ENCODE measurements at places on chromosomes 13 and 19.

- no peak for DNase-seq
Observed at GRCh38 chr19:48659768-48660167, 13.0 kb downstream of the NTN5 start.

DNA sequence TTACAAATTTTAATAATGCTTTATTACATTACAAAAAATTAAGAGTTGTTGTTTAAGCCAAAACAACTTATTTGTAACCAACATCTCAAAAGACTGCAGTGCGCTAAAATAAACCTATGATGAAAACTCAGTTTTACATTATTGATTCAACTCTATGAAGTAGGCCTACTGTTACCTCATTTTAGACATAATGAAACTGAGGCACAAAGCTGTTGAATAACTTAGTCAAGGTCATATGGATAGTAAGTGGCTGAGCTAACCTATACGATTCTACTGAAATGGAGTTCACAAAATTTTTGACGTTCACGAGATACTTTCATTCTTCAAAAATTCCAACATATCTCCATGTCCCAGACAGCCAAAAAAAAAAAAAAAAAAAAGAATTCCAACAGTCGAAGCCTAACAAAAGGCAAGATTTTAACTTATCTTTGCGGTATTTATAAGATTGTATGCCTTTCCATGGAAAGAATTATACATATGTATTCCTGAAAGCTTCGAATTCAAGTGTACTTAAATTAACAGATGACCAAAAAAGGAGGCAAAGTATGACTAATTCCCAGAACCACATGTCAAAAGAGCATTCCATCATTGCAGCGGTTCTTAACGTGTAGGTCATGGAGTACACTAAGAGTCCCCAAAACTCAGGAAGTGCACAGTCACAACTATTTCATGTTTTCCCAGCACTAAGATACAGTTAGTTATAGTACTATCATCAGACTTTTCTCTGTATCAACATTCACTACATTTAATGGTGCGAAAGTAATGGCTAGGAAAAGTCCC lies 69.4 kb downstream of the PSPC1 start:
- DNase-seq: no peak

- no peak for DNase-seq
Observed at GRCh38 chr13:31182987-31183386, 16.8 kb upstream of the B3GLCT start.

DNA sequence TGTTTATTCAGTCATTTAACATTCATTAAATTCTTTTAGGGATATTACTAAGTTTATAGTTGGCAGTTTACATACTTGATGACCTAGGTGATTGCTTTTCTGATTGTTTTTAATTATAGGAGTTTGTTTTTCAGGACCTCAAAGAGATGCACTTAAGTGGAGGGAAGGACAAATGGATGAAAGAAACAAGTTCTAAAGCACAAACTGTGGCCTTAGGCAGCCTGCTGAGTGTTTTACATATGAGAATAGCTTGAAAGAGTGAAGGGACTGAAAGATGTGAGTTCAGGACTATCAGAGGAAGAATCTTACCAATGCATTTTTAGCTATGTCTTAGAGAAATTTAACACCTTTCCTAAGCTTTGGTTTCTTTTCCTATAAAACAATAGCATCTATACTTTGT lies 402.6 kb downstream of the KLF12 start:
- no peak for DNase-seq

Data from NCI-H1092 (cell line).